Right forelimb (tissue), 1 donor: ENCODE measurements at places on chromosomes 2 and 18.
A peak's percentile ranks its signal among the peaks of the same experiment; 100 is the strongest.

DNA sequence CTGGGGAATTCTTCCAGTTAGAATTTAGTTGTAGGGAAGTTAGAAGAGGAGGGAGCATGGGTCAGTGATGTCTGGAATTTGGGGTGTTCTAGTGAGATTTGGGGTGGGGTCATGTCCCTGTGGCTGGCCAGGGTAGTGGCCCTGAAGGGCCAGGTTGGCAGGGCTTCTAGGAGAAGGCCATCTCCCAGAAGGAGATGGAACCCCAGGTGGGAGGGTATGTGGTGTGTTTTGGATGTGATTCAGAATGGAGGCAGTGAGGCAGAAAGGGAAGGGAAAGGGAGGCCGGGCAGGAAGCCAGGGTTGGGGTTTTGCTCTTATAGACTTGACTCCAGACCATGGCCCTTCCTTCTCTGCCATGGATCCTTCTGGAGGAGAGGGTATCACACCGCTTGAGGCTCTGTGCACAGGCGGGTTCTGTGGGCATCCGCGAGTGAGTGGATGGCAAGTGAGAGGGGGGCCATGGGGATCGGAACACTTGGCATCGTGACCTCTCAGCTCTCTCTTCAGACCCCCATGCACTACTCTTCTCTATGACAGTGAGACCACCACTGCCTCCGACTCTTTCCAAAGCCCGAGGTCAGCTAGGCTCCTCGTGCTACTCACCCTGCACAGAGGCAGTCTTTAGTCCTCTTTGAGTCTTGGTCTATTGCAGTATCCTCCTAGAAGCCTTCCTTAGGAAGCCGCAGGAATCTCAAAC, 7.3 kb downstream of the GREB1 start:
- DNase-seq = no peak

DNA sequence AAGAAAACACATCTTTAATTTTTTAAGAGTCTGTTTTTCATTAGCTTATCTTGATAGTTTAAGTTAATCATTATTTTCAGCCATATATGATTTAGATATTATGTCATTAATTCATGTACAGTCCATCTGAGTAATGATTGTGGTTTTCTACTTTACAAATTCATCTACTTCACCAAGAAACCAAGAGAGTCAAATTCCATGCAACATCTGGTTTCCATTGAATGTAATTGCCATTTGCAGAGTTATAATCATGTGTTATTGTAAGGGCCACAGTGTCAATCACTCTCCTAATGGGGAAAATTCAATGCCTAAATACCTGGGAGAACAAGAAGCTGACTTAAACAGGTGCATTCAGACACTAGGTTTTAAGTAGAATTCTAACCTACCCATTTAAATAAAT, 217.2 kb upstream of the OSR1 start:
- no peak for DNase-seq

DNA sequence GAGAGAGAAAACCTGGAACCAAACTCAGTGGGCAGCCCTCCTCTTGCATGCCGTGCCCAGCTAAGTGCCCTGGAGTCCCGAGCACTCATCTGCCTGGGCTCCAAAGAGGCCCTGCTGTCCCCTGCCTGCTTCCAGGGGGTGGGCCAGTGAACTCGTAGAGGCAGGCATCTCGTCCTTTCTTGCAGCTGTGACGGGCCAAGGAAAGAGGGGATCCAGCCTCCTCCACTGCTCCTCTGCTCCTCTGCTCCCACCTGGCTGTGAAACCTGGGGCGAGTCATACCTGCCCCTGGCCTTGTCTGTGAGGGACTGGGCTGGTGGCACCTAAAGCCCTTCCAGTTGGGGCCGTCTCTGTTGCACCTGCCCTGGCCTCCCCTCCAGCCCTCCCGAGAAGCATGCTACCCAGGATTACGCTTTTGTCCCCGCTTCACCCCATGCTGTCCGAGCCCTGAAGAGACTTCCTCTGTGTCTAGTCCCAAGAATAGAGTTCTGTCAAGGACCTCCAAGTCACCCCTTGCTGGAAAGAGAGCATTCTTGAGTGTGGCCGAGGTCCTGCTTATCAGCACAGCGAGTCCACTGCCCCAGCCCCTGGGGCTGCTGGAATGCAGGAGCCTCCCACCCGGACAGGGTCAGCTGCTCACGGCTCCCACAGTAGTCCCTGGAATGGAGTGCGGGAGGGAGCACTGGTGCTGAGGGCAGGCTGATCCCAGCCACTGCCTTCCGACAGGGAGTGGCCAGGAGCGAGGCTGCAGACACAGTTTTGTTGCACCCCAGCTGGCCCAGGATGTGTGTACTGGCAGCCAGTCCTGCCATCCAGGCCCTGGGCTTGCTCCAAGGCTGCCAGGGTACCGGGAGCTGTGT, 14.3 kb downstream of the KCNK3 start:
- DNase-seq = no peak

GRCh38 chr2:121640380-121641316, 8.6 kb downstream of the CLASP1 start:
- no peak for DNase-seq

GRCh38 chr18:48927286-48928080, 23.3 kb downstream of the SMAD7 start:
- DNase-seq = no peak

- DNase-seq = no peak
These were observed 1400.7 kb upstream of the ACVR2A start for GRCh38 chr2:146444085-146444484.

- no peak for DNase-seq
These were observed 58.2 kb downstream of the REL start for GRCh38 chr2:60939622-60940021.

DNA sequence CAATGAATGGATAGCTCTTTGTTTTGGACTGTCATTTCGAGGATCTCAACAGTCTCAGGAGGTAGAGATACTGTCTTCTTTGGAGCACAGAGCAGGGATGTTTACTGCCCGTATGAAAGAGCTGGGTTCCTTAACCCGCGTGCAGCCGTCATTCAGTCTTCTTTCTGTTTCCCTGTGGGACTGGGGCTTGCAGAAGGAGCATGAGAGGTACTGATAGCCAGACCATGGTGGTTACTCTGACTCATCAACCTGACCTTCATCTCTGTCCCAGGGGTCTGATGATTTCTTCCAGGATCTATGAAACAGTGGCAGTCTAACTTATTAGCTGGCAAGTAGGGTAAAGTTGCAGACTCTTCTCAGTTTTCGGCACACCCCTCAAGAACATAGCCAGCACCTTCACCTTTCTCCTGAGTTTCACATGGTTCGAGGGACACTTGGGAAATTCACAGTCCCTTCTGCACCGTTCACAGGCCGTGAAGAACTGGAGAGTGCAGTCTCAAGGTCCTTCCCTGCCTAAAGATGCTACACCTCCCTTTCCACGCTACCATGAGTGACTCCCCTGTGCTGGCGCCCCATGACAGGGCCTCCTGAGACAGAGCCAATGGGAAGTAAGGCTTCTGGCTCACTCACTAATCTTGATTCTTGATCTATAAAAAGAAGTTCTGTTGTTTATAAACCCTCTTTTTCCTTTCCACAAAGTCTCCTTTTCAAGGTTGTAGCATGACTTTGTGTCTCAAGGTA, 226.2 kb downstream of the MC4R start:
- DNase-seq = no peak

GRCh38 chr2:120654381-120655134, 81.1 kb upstream of the GLI2 start:
- no peak for DNase-seq

GRCh38 chr18:58484989-58485981, 143.6 kb downstream of the ALPK2 start:
- DNase-seq = no peak

GRCh38 chr18:44840058-44840790, 159.5 kb downstream of the SETBP1 start:
- DNase-seq = no peak

GRCh38 chr2:128901572-128902391, 583.1 kb upstream of the HS6ST1 start:
- DNase-seq = no peak

DNA sequence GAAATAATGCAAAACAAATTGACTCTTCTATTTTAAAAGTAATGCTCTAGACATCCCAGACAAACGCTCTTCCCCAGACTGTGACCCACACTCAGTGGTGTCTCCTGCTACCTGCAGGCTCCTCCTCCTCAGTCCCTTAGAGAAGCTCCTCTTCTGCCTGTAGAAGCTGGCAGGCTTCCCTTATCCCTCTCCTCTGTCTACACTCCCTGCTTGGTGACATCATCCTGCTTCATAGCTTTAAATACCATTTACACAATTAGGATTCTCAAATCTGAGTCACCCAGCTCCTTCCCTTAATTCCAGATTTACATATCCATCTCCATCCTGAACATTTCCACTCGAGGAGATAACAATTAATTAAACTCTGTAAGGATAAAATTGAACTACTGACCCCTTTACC, 167.9 kb downstream of the FBXO15 start:
- no peak for DNase-seq

- no peak for DNase-seq
These were observed 1162.0 kb upstream of the SLC39A10 start for GRCh38 chr2:194495046-194495445.

- DNase-seq = no peak
These were observed 118.7 kb downstream of the ZFP36L2 start for GRCh38 chr2:43107679-43108078.

DNA sequence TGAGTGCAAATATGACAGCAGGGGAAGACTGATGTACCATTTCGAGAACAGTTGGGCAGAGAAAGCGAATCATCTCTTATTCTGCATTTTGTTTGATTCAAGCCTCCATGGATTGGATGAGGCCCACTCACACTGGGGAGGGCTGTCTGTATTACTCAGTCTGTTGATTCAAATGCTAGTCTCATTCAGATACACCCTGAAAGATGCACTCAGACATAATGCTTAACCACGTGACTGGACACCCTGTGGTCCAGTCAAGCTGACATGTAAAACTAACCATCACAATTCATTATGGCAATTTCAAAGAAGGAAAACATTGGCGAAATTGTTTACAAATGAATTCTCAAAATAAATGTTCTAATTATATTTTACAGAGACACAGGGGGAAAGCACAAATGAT, 1210.2 kb downstream of the DPP10 start:
- DNase-seq = no peak

DNA sequence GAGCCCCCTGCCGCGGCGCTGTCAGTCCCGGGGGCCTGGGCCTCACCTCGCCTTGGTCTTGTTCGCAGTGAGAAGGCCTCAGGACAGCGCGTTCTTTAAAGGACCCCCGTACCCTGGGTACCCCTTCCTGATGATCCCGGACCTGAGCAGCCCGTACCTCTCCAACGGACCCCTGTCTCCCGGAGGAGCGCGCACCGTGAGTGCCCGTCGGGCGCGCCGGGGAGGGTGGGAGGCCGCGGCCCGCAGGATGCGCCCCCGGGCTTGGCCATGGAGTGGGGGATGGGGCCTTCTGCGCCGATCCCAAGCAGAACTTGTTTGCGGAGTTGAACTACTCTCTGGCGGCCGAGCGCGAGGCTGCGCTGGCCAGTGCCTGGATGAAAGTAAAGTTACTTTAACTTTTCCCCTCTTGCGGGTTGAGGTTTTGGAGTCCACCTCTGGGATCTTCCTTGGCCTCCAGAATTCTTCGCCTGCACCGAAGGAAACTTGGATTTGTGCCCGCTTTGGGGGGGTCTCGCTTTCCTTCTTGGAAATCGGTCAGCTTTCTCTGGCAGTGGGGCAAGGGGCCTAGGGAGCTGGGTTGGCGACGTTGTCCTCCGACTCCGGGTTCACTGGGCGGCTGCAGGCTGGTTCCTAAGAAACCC, 1.2 kb downstream of the TCF7L1 start:
- peak; percentile 85 for DNase-seq

- no peak for DNase-seq
These were observed 32.4 kb upstream of the VIT start for GRCh38 chr2:36663851-36664695.

- no peak for DNase-seq
These were observed 2.1 kb downstream of the GREB1 start for GRCh38 chr2:11535899-11536344.

GRCh38 chr2:173195100-173195499, 119.5 kb downstream of the MAP3K20 start:
- DNase-seq = no peak

GRCh38 chr2:107681936-107682335, 144.8 kb upstream of the RGPD4 start:
- no peak for DNase-seq

DNA sequence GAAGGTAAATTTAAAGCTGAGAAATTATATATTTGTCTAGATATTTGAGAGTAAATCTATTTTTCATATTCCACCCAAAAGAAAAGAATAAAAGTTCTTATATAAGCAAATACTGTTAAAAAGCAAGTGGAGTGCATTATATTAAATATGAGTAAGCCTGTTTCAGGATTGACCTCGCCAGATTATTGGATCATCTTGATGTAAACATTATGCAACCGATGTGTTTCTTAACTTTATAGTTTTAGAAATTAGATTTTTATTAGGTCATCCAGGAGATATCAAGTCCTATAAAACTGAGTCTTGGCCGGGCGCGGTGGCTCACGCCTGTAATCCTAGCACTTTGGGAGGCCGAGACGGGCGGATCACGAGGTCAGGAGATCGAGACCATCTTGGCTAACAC, 100.3 kb upstream of the MSTN start:
- DNase-seq = no peak

DNA sequence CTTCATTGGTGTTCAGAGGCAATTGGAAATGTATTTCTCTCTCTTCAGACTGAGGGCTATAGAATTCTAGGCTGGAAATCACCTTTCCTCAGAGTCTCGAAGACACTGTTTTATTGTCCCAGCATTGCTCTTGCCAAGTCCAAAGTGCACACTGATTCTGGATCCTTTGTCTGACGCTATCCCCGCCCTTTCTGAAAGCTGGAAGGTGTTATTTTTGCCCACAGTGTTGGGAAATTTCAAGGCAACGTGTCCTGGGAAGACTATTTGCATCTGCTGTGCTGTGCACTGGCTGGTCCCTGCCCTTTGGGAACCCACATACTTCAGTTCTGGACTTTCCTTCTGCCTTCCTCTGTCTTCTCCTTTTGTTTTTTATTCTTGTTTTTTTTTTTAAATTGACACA, 190.8 kb downstream of the SH3BP4 start:
- no peak for DNase-seq

DNA sequence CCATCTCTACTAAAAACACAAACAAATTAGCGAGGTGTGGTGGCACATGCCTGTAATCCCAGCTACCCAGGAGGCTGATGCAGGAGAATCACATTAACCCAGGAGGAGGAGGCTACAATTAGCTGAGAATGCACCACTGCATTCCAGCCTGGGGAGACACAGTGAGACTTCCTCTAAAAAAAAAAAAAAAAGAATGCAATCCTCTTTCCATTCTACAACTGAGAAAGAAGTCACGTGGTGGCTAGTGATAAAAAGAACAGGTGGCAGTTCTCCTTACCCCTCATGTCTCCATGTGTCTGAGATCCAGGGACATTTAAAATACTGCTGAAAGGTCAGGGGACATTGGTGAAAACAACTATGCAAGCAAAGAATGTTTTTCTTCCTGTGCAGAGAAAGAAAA, 24.4 kb upstream of the GPR39 start:
- no peak for DNase-seq

GRCh38 chr2:127064642-127065250, 42.2 kb downstream of the BIN1 start:
- peak; percentile 86 for DNase-seq

- DNase-seq = no peak
These were observed 103.7 kb downstream of the USP34 start for GRCh38 chr2:61367177-61367576.
